Epithelial cell of prostate (primary cell): ENCODE measurements at places on chromosomes 2 and 18.

- DNase-seq: no peak
These were observed 65.1 kb upstream of the RPRM start for GRCh38 chr2:153543635-153544071.

DNA sequence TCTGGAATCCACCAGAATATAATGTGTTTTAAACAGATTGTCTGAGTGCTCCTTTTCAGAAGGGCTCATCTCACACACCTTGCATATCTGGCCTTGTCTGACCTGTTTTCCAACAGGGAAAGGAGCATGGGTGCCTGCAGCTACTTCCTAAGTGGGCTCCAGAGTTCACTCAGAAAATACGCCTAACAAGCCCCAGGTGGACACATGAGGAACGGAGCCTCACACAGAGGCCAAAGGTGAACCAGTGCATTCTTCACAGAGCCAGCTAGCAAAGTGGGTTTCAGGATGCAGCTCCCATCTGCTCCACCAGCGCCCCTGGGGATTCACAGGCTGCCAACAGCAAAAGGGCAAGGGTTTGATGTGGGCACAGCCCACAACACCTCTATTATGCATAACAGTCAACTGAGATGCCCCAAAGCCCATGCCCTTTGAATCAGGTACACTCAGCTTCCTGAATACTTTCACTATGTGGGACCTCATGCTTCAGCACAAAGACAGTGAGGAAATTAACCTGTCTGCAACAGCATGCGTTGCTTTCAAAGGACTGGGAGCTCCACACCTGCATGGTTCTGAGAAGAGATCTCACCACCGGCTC is 86.6 kb downstream of the CCBE1 start:
- no peak for DNase-seq

DNA sequence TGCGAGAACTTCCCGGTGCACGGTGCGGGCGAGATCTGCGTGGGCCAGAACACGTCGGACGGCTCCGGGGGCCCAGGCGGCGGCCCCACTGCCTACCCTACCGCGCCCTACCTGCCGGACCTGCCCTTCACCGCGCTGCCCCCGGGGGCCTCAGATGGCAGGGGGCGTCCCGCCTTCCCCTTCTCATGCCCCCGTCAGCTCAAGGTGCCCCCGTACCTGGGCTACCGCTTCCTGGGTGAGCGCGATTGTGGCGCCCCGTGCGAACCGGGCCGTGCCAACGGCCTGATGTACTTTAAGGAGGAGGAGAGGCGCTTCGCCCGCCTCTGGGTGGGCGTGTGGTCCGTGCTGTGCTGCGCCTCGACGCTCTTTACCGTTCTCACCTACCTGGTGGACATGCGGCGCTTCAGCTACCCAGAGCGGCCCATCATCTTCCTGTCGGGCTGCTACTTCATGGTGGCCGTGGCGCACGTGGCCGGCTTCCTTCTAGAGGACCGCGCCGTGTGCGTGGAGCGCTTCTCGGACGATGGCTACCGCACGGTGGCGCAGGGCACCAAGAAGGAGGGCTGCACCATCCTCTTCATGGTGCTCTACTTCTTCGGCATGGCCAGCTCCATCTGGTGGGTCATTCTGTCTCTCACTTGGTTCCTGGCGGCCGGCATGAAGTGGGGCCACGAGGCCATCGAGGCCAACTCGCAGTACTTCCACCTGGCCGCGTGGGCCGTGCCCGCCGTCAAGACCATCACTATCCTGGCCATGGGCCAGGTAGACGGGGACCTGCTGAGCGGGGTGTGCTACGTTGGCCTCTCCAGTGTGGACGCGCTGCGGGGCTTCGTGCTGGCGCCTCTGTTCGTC is 1.7 kb downstream of the FZD7 start:
- no peak for DNase-seq

- no peak for DNase-seq
These were observed 208.0 kb downstream of the RBM43 start for GRCh38 chr2:151053661-151053990.

GRCh38 chr18:55579501-55580270 is 8.3 kb downstream of the TCF4 start:
- no peak for DNase-seq
